ENCODE measurements at places on chromosomes 4 and X.

- DNase-seq, result no peak
Measured at GRCh38 chr4:74159143-74159709, 1.3 kb downstream of the MTHFD2L start.

DNA sequence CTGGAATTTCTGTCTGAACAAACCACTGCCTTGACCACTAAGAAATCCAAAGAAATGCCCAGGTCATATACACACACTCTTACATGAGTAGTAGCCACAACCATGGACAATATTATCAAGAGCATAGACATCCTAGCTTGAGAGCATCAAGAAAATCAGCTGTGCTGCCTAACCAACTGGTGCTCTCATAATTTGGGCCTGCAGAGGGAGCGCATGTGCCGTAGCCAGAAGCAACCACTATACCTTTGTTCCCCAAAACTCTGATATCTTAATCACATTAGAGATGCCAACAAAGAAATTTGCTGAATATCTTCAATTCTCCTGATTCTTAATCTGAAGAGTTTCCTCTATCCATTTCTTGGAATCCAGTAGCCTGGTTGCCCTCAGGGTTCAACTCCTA lies 163.6 kb downstream of the ZNF674 start:
- DNase-seq, result no peak

DNA sequence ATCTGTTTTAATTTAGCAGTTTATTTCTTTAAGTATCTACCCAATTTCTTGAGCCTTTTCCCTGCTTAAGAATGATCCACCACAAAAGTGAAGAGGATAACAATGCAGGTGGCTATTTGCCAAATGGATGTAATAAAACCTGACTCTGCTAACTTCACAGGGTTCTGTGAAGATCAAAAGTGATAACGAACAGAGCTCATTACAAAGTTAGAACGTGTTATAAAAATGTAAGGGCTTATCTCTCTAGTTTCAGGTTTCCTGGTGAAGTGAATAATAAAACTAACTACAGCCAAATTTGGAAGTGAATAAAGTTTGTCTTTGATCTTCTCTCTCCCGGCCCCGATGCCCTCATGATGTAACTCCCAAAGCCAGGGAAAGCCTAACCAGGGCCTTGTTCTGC lies 497.9 kb downstream of the SMARCA1 start:
- no peak for DNase-seq

GRCh38 chr4:5784960-5785611 lies 74.1 kb downstream of the EVC start:
- no peak for DNase-seq

DNA sequence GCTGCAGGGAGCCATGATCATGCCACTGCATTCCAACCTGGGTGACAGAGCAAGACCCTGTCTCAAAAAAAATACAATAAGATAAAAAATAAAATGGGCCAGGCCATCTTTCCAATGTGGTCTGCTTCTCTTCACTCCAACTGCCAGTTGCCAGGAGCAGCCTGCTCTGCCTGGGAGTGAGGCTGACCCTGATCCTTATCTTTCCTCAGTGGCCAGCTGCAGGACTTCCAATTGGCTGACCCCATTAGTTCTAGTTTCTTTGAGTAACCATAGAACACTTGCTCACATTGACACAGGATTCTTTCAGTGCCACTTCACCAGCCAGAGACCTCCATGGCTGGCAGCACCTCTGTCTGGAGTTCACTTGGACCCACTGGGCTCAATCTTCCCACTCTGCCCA lies 258.6 kb downstream of the MID1IP1 start:
- DNase-seq, result no peak

Data from natural killer cell (primary cell).